ENCODE measurements at places on chromosomes 2 and 18.

- DNase-seq = no peak
These were observed 5.2 kb upstream of the FHL2 start for GRCh38 chr2:105403783-105404698.

DNA sequence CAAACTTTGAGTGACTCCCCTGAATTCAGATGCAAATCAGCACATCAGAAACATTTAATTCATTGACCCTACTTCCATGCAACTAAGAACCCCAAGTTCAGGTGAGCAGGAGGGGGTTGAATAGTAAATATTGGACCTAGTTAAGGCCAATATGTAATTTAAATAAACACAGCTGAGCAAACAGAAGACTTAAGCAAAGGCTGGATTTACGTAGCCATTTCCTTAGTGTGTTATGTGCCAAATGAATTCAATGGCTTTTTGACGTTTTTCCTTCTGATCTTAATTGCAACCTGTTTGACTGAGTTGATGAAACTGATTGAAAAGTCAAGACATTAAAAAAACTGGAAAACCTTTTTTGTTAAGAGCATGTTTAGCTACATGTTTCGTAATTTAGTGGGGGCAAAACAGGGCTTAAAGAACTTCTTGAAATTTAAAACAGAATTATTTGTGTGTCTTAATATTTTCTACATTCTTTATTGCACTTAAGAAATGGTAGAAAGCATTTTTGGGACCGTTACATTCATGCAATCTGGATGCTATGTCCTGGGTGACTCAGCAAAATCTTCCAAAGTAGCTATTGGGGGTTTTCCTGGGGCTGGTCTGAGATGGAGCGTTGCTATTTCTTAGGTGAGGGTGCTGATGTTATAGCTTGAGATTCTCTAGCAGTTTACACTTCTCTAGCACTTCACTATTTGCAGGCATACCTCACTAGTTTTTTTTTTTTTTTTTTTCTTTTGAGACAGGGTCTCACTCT is 25.5 kb upstream of the KCNE4 start:
- no peak for DNase-seq

DNA sequence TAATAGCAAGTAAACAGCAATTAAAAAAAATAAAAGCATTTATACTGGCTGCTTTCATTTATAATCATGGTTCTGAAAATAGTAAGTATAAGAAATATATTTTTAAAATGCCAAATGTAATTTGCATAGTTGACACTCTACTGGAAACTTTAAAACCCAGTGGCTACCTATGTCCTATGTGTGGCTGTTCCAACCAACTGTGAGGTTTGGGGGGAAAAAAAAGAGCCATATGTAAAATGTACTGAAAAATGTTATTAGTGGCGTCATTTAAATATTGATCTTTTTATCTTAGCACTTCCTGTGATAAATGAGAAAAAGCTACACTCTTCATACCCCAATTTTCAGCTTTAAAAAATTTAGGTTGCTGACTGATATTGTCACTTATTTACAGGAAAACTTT is 270.7 kb downstream of the TCF4 start:
- DNase-seq = no peak

DNA sequence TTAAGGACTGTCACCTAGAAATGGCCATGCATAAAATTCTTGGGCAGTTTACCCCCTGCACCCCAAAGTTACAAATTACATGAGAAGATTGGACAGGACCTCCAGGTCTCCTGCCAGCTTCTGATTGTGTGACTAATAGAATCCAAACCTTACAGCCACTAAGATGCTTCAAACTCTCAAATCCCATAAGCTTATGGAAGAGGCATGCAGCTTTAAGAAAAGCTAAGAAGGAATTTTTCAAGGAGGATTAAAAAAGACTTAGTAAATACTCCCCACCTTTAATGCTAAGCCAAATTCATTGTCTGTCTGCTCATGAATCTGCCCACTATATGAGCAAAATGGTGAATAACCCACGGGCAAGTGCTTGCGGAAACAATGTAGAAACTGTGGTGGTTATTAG is 86.3 kb downstream of the MAIP1 start:
- DNase-seq = no peak

- no peak for DNase-seq
These were observed 930.0 kb upstream of the FSHR start for GRCh38 chr2:50084086-50084843.

DNA sequence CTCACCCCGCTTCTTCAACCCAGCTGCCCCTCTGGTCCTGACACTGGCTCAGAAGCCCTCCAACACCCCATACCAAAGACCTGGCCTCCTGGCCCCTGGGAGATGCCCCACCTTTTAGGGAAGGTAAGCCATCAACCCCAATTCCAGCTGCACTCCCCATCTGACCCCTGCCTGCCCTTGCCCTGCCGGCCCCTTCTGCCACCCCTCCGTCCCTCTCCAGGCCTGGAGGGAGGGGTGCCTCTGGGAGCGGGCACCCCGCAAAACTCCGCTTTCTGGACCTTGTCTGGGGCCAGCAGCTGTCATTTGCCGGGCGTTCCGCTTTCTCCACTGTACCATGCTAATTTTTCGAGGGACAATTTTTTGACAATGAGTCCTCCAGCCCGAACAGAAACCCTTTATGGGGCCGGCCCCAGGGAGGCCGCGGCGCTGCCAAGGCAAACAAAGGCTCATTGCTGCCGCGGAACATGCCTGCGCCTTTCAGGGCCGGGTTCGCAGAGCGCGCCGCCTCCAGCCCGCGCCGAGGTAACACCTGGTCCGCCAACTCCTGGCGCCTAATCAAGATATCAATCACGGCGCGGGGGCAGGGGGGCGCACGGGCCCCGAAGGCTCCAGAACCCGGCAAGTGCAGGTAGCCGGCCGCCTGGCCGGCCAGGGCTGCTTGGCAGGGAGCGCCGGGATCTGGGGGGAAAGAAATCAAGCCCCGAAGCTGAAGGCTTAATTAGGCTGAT is 96.0 kb downstream of the INHBB start:
- no peak for DNase-seq

DNA sequence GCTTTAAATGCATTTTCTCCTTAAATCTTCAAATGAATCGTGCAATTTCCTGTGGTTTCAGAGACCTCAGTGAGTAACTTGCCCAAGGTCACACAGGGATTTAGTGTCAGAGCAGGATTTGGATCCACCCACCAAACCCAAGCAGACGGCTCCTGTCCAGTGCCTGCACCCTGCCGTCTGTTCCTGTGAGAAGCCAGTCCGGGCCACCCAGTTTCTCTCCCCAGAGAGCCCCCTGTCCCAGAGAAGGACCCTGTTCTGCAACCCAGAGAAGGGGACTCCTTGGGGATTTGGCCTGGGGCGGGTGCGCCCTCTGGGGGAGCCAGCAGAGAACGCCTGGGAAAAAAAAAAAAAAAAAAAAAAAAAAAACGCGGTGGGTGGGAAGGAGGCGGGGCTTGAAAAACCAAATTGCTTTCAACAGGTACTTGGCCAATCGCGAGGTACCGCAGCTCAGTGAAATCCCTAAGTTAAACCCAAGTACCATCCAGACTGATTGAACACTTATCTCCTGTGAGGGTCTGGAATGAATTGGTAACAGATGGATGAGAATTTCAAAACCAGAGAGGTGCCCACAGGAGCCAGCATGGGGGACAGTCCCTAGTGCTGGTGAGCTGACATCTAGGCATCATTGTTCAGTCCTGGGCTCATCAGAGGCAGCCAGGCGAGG is 30.9 kb upstream of the REEP1 start:
- no peak for DNase-seq

DNA sequence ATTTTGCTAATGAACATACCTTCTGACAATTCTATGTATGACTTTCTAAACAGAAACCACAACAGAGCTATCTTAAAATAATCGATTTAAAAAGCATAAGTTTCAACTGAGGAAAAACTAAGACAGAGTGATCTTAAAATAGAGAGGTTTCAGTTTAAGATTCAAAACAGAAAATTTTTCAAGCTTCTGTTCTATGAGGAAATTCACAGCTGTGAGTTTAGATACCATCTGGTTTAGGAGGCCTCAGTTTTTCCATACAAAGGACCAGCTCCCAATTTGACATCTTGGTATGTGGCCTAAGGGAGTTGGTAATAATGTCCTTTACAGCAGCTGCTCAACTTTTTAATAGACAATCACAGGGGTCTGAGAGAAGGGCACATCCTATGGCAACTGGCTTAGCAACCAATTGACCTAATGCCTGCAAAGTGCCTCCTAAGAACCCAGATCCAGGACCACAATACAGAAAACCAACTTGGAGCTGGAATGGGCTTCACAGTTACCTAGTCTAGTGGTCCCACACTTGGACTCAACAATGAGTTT is 39.7 kb downstream of the MDH1 start:
- DNase-seq = no peak

- DNase-seq = no peak
These were observed 106.1 kb downstream of the SMIM21 start for GRCh38 chr18:75321431-75321830.

DNA sequence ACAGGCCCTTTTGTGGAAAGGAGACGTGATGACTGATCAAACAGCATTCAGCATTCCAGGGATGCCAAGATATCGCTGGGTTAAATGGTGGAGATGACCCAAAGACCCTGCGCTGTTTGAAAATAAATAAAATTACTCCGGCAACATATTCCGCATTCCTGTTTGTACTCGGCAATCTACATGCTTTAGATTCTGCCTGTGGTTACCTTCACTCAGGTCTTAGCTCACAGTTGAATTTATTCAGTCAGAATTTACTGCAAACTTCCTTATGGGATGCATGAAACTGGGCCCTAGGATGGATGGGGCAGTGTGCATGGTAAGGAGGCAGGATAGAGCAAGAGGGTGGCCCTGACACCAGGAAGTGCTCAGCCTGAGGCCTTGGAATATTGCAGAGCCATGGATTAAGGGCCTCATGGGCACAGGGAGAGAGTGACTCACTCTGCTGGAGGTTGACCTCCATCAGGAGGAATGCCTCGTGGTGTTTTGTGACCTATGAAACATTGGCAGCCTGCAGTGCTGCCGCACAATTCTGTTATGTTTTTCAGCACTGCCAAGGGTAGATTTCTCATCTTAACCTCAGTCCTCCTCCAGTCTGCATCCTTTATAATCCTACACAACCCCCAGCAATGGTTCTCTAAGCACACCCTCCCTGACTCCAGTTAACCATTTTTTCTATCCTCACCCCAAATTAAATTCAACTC is 321.4 kb downstream of the IRS1 start:
- no peak for DNase-seq

GRCh38 chr2:148930046-148930775 is 55.2 kb downstream of the KIF5C start:
- DNase-seq = no peak

DNA sequence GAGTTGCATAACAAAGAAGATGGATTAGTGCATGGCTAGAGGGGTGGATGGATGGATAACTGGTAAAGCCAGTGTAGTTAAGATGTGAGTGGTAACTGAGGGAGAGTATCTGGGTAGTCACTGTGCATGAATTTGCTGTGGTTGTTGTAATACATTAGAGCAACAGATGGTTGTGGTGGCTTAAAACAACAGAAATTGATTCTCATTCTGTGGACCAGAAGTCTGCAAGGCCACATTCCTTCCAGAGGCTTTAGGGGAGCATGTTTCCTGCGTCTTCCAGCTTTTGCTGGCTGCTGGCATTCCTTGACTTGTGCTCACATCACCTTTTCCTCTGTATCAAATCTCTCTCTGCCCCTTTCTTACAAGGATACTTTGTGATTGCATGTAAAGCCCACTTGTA is 155.4 kb downstream of the ASB1 start:
- DNase-seq = no peak

- DNase-seq = no peak
These were observed 124.0 kb downstream of the BCL2 start for GRCh38 chr18:63195326-63196159.

DNA sequence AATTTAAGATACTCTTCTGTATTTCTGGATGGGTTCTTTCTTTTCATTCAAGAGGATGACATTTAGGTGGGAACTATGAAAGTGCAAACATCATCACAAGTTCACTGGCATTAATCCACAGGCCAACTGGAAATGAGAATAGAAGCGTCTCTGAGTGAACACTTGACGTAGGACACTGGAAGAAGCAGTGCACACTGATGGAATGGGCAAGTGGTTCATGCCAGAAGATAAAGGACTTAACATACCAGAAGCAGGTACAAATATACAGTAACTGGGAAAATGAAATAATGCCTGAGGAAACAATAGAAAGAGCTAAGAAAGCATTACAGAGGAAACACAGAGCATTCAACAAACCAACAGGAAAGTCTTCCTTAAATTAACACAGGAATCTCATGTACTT is 120.9 kb upstream of the CCDC195 start:
- no peak for DNase-seq

- DNase-seq = no peak
These were observed 262.6 kb upstream of the HDAC4 start for GRCh38 chr2:239663364-239663924.

DNA sequence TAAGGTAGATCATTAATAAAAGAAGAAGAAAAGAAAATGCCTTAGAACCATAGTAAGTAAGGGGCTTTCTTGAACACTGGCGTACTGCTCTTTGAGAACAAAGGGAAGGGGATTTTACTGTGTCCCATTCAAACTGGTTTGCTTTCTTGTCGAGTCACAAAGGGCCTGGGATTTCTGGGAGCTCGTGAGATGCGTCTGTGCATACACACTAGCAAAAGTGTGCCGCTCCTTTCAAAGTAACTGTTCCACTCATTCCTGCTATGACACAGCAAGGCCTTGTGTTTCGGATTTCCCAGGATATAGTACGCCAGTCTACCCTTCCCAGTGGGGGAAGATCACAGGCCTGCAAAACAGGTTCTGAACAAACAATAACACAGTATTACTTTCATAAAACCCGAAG is 93.0 kb downstream of the KCTD18 start:
- no peak for DNase-seq

DNA sequence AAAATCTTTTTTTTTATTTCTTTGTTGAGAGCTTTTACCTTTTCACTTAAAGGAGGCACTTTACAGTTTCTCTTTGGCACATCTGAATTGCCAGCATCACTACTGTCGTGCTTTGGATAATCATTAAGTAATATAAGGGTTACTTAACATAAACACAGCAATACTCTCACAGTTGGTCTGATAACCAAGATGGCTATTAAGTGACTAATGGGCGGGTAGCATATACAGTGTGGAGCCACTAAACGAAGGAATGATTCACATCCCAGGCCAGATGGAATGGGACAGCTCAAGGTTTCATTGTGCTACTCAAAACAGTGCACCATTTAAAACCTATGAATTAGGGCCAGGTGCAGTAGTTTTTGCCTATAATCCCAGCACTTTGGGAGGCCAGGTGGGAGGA is 28.1 kb downstream of the USP37 start:
- no peak for DNase-seq

- no peak for DNase-seq
These were observed 160.4 kb downstream of the GULP1 start for GRCh38 chr2:188452084-188452483.
